Aorta (tissue), 5 donors: ENCODE measurements at places on chromosomes 12 and 14. TPM values are rescaled to one million over a fixed set of nuclear protein-coding genes. Genes with fewer than 3 reads are reported as not detected.

The IL31 gene
- not detected for total RNA-seq

The LAG3 gene
- 1.2 TPM for total RNA-seq

- no peaks in the 10 kb centered on the region for H3K36me3 ChIP-seq
- no peak overlapping the region for H3K4me3 ChIP-seq
- H3K4me1 ChIP-seq = no peaks in the 10 kb centered on the region
- no peak overlapping the region for H3K27ac ChIP-seq
- no peaks in the 10 kb centered on the region for H3K27me3 ChIP-seq
Observed at GRCh38 chr14:37179896-37180502, 7.6 kb upstream of the SLC25A21 start.

DNA sequence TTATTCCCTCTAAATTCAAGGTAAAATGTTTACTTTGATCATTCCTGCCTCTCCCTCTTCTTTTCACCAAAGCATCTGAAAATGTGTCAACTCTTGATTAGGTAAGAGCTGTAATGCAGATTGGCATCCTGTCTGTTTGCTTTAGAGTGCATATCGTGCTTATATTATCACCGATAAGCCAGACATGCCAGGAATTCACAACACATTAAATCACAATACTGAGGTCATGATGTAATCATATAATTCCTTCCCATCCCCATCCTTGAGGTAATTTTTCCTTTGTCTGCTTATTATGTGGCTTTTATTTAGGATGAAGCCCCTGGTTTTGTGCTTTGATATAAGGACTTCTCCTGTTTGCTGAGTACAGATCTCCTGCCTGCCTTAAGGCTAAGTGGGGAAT lies 10.2 kb downstream of the DDX47 start:
- no peak overlapping the region for H3K27ac ChIP-seq
- DNase-seq = no peak
- no peak overlapping the region for H3K4me3 ChIP-seq
- peaks cover 12% of the 10 kb centered on the region for H3K36me3 ChIP-seq
- no peaks in the 10 kb centered on the region for H3K27me3 ChIP-seq

DNA sequence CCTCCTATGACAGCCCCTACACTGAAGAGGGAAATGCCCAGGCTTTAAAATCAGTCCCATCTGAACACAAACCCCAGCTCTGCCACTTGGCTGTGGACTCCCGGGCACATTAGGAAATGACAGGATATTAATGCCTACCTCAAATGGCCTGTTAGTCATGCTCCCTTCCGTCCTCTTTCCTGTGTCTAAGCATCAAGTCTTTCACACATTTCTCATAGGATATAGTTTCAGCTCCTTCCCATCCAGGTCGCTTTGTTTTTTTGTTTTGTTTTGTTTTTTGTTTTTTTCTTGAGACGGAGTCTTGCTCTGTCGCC lies 16.1 kb downstream of the PLEK2 start:
- DNase-seq = no peak
- H3K4me1 ChIP-seq = no peaks in the 10 kb centered on the region

DNA sequence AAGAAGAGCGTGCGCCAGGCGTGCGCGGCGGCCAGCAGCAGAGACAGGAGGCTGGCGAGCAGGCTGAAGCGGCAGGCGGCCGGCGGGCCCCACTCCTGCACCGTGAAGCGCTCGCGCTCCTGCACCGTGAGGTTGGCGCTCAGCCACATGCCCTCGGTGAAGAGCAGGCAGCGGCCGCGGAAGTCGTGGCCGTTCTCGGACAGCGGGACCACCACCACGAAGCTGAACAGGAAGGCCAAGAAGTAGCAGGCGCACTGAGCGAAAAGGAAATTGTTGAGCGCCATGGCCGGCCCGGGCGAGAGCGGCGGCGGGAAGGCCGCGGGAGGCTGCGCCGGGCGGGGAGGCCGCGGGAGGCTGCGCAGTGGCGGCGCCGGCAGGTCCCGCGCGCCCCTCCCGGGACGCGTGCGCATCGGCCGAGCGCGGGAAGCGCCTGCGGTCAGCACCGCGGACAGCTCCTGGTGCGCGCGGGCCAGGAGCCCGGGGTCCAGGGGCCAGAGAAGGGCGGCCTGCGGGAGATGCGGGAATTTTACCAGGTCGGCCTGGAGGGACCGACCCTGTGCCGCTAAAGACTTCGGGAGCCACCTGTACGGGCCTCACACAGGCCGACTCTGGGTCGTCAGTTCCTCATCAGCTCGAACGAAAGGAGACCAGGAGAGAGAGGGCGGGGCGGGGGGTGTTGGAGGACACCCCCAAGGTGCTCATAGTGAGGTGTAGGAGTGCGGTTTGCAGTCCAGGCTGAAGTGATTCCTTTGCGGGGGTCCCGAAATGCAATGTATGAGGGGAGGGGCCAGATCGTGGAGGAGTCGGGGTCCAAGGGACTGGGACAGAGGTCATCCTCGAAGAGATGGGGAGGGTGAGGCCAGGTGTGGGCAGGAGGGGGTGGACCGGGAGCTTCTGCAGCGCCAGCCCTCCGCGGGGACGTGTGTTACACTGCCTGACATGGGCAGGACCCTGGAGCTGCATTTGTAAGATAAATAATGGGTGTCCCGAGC lies at the start of gene TMEM179:
Gene TMEM179 (minus strand): TSS at position 315 of the 992 bp plus-strand sequence. CDS start 31 bp downstream, at position 284.
- no peak within 1 kb of the TSS for H3K27ac ChIP-seq
- H3K27me3 ChIP-seq = no peaks in the 10 kb centered on the region
- H3K4me3 ChIP-seq = no peak within 1 kb of the TSS
- H3K4me1 ChIP-seq = no peaks in the 10 kb centered on the region
- no peaks in the 10 kb centered on the region for H3K36me3 ChIP-seq
